ENCODE measurements at places on chromosomes 4 and X. TPM values are rescaled to one million over a fixed set of nuclear protein-coding genes. Genes with fewer than 3 reads are reported as not detected.
A peak's percentile ranks its signal among the peaks of the same experiment; 100 is the strongest.

DNA sequence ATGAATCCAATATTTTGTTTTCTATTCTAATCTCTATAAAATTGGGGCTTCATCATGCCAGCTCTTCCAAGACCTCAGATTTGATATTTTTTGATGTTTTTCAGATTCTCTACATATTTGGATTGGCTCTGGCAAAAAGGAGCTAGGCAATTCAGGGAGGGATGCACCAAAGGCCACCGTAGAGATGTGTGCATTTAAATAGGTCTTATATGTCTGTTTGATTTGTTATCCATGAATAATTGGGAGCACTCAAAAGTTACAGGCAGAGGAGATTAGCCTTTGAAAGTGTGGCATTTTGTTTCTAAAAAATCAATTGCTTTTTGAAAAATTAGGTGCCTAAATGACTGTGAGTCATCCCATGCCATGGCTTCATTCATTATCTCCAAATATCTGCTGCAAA, 147.1 kb upstream of the RPS6KA6 start:
- no peak for DNase-seq

- no peak for DNase-seq
These were observed 319.6 kb upstream of the BMP3 start for GRCh38 chr4:80710748-80711451.

The RPGR gene
- total RNA-seq, result 8.8 TPM

GRCh38 chr4:165418073-165418472, 39.3 kb downstream of the CPE start:
- no peak for DNase-seq

GRCh38 chr4:187354740-187355139, 631.1 kb upstream of the FAT1 start:
- DNase-seq, result peak; percentile 24

DNA sequence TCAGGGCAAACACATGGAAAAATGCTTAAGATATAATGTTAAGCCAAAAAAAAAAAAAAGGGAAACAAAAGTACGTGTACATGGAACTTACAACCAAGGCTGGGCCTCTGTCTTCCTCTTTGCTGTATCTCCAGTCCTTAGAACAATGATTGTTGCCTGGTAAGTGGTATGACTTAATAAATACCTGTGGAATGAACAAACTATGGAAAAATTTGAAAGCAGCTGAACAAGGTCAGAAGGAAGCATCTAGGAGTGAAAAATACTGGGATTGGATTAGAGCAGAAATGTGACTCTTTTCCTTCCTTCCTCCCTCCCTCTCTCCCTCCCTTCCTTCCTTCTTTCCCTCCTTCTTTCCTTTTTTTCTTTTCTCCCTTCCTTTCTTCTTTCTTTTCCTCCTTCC, 54.2 kb upstream of the SMIM10 start:
- DNase-seq, result no peak

- DNase-seq, result peak; percentile 11
These were observed 32.3 kb downstream of the CYBB start for GRCh38 chrX:37812110-37812509.

DNA sequence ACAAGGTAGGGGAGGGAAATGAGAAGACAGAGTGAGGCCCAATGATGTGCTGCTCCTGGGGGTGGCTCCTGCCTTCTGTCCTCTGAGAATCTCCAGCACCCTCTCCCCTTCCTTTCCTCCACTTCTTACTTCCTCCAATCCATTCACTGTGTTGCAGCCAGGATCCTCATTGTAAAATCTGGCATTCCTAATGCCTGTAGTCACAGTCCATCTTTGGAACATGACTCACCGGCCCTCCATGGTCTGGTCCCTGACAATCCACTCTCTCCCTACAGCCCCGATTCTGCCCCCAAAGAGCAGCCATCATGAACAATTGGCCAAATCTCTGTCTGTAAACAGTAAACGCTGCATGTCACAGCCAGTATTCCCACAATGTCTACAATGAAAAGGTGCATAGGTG, 72.9 kb downstream of the CLNK start:
- no peak for DNase-seq

DNA sequence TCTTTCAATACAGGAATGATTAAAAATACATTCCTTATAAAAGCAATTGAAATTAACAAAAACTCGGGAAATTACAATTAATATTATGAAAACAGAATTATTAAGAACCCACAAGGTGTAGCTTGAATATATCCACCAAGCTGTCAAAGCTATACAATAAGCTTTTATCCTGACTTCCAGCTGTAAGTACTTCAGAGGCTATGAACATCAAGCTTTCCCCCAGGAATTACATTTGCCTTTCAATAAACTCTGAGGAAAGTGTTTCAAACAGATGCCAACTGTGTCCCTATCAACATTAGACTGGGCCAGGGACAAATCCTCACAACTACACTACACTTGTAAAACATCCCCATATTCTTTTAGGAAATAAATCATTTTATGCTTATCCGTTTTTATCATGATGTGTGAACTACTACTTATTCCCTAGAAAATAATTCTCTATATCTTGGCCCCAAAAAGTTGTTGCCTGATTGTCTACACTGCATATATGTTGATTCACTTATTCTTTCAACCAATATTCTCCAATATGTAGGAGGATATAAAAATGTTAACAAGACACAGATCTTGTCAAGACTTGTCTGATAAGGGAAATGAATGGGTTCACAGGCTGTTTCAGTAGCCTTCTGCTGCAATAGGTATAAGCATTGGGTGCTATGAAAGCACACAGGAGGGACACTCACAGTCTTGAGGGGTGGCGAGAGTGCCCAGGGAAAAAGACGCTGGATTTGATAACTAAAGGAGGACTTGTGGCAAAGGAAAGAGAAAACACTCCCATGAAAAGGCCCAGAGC, 494.1 kb downstream of the CENPC start:
- no peak for DNase-seq

The LIMCH1 gene
- total RNA-seq, result 18.9 TPM

DNA sequence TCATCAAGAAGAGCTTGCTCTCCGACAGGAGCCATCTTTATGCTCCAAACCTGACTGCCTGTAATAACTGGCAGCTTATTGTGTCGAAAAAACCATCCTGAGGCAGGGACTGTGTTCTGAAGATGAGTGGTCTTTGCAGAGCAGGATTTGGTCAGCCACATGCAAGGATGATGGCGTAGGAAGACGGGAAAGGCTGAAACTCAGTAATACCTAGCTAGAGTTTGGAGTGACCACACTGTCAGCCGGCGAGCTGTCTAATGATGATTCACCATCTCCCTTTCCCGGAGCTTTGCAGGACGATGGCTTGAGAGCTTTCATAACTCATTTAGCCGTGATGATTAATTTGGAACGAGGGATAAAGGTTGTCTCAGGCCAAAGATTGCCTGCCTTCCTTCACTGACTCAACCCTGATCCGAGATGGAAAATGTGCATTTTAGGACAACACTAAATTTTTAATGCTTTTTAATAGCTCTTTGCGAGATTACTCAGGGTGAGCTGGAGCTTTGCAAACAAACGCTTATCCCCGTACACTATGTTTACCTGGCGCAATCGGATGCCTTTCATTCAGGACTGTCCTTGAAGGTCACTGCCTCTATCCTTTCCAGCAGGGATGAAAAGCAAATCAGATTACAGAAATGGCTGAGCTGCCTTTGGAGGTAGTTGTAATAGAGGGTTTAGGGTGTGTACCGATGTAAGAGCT, 288.5 kb downstream of the ASMT start:
- peak; percentile 15 for DNase-seq

The CCKAR gene
- not detected for total RNA-seq

The SPRY1 gene
- 444 TPM for total RNA-seq

DNA sequence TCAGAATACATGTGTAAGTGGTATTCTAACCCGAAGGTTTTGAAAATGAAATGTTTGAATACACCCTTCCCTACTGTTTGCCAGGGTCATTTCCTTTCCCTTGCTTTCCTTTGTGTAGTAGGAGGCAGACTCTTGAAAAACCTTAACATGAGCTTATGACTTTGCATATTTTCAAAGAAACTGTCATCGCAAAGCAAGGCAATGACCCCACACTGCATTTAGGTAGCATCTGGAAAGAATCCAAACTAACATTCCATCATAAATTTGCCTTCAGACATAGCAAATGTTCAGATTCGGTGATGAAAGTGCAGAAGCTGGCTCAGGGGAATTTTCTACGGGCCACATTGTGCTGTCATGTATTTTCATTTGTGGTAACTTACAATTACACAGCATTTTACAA, 32.3 kb downstream of the SH2D1A start:
- no peak for DNase-seq

GRCh38 chr4:3736806-3737205, 29.4 kb upstream of the ADRA2C start:
- DNase-seq, result no peak

DNA sequence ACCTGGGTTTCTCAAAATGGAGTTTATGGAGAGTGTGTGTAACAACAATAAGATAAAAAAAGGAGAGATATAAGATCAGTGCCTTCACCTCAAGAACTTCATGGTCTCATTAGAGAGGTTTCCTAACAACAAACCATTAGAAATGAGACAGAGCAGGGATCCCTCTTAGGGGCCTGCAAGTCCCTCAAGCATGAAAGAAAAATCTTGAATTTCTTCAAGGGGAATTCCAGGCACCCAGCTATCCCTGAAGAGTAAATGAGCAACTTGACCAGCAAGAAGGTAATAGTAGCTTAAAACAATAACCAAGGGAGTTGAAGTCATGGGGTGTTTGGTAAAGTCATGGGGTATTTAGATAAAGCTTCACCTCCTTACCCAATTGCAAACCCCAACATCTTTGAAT, 49.7 kb upstream of the TLR3 start:
- DNase-seq, result no peak

Data from lower leg skin (tissue), 4 donors.